MV-4-11 (cell line): ENCODE measurements at places on chromosomes 16 and 17.
A peak's percentile ranks its signal among the peaks of the same experiment; 100 is the strongest.

DNA sequence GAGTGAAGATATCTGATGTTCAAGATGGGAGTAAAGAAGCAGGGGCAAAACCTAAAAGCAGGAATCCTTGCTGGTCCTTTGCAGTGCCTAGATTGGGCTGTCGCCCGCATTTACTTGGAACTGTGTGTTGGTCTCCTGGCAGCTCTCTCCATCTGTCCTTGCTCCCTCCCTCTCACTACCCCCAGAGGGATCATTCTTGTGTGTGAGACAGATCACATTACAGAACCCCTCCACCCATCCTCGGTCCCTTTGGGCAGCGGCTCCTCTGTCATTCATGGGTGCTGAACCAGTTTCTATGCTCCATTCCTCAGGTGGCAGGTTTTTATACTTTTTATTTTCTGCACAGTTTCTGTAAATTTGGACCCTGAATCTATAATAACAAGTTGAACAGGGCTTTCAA lies 99.4 kb upstream of the MYOCD start:
- no peak for DNase-seq

DNA sequence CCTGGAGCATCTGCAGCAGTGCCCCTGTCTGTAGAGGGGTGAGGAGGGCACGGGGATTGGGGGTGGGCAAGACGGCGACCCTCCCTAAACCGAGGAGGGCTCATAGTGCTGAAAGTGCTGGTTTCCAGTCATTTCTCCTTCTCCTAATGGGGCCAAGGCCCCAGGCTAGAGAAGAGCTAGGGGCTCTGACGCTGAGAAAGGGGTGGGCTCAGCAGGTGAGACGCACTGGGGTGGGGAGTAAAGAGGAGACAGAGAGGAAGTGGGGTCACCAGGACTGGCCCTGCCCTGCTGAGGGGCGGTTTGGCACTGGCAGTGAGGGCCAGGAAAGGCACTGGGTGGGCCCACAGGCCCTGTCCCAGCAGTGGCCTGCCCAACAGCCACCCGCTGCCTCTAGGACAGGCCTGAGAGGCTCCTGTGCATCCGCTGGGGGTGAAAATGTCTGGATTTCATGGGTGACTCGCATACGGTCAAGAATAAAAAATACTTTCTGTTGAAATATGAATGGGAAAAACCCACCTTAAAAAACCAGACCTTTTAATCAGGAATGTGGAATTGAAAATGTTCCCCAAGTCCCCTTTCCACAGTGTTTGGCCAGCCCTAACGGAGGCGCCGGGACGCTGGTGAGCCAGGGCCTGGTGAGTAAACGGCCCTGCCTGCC lies 122.4 kb upstream of the SMURF2 start:
- DNase-seq = no peak

DNA sequence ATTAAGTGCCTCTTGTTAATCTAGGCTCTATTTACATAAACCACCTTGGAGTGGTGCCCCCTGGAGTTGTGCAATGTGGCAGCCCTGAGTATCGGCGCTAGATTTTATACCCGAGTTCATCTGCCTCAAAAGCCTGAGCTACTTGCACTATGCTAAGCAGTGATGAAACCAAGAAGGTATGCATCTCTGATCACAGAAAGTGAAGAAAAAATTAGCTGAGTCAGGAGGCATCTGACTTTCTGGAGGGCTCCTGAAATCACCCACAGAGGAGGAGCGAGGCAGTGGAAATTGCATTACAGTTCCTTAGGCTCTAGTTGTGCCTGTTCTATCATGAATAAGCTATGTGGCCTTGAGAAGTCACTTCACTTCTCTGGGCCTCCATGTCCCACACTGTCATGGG lies 80.3 kb upstream of the PSMD7 start:
- DNase-seq = no peak

- DNase-seq = peak; percentile 85
These were observed 1044.6 kb downstream of the CDH11 start for GRCh38 chr16:64077242-64077641.

DNA sequence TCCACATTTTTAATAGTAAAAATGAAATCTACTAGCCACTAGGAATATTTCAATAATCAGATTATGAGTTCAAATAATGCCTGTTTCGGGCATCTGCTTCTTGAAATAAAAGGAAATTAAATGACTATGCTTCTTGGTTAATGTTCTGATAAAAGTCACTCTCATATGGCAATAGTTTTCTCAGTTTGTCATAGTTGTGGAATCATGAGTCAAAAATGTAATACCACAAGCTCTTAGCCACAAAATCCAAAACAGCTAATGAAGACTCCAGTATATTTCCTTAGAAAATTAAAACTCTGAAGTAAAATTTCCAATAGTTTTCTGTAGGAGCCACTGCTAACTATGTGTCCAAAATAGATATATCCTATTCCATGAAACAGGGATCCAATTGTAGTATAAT lies 676.3 kb upstream of the CDH8 start:
- DNase-seq = no peak

DNA sequence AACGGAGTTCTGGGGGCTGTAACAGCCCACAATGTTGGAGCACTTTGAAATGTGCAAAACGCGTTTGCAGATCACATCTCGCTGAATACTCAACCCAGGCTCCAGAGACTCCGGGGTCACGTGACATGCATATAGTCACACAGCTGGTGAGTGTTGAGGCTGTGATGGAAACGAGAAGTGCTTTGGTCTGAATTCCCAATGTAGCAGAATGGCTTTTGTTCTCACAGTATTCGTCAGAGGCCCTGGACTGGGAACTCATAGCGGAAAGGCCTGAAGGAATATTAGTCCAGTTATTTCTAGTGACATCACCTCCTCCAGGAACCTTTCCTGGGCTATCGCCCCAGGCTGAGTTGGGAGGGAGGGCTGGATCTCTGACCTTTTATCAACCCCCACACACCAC lies 95.8 kb upstream of the CRHR1 start:
- no peak for DNase-seq

DNA sequence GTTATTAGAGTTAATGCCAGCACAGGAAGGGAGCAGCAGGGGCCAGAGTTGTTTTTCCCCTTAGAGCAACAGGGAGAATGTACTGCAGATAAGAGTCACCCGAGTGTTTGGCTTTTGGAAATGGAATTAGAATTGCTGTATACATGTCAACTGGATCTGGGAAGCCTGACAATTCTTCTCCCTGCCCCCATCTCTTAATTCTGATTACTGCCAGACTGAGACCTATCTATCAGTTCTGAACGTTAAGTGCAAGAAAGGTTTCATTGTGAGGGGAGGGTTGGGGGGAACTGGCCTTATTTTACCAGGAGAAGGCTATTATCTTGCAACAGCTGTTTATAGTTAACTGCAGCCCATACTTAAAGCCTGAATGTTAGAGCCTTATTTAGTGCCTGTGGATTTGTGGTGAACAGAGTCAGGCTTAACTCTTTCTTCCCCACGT lies 424.5 kb upstream of the CDH11 start:
- no peak for DNase-seq

DNA sequence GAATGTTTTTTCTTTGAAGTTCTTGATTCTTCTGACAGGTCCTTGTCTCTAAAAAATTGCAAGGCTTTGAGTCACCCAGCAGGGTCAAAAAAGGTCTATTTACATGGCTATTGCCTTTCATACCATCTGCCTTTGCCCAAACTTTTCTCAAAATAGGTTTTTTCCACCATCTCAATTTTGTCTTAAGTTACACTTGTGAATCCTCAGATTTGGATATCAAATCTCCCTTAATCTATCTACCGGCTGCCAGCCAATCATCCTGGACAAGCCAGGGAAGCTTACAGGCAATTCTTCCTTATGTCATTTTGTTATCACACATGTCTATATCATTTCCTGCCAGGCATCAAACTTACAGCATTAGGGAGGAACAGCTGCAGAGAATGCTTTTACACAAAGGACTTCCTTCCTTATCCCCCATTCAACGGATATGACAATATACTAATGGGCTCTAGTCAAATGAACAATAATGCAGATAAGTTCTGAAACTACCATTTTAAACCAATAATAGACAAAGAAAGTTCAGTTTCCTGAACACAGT lies 104.1 kb upstream of the CORO6 start:
- peak; percentile 66 for DNase-seq
